Keratinocyte (primary cell): ENCODE measurements at places on chromosomes 5 and 9.

DNA sequence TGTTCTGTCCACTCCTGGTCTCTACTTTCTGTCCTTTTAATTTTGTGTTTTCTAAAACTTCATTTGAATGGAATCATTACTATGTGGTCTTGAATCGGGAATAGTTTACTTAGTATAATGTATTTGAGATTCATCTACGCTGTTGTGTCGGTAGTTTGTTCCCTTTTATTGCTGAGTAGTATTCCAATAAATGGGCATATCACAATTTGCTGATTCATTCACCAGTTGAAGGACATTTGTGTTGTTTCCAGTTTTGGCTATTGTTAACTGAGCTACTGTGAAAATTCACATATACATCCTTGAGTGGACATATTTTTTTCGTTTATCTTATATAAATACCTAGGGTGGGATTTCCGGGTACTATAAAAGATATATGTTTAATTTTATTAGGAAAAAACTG is 19.5 kb upstream of the PPARGC1B start:
- no peak for DNase-seq

DNA sequence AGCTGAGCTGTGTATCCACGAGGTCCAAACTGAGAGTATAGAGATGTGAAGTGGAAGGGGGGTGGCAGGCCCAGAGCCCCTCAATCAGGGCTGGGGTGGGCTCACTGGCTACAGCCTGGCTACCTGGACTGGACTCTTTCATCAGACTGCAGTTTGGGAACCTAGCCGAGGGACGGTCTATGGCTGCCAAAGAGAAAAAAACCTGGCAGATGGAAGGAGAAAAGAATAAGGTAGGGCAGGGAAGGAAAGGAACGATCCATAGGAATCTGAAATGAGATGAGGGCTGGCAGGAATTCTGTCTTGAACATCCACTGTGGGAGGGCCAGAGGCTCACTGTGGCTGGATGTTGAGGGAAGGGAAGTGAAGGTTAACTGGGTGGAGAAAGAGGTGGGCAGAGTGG is 224.4 kb upstream of the PANK3 start:
- no peak for DNase-seq

- no peak for DNase-seq
These were observed 35.7 kb downstream of the TGFBI start for GRCh38 chr5:136064510-136064909.

- DNase-seq = no peak
These were observed 41.4 kb downstream of the UBAP1 start for GRCh38 chr9:34220218-34220617.

GRCh38 chr5:136089791-136090190 is 42.9 kb upstream of the SMAD5 start:
- DNase-seq = no peak

DNA sequence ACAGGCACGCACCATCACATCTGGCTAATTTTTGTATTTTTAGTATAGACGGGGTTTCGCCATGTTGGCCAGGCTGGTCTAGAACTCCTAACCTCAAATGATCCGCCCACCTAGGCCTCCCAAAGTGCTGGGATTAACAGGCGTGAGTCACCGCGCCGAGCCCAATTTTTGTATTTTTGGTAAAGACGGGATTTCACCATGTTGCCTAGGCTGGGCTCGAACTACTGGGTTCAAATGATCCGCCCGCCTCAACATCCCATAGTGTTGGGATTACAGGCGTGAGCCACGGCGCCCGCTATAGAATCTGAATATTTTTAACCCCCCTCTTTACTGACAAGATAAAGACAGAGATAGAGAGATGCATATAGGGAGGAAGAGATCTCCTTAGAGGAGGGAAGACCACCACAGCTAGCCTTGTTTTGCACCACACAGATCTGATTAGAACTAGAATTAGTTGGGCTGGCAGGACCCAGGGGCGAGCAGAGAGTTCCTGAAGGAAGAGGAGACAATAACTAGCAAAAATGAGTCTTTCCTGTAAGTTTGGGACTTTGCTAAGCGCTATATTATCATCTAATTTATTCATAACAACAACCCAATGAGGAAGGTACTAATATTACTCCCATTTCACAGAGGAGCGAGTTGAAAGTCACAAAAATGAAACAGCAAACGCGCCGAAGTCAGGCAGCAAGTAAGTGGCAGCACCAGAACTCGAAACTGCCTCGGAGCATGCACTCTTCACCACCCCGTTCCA is 1.5 kb upstream of the ANKHD1 start:
- DNase-seq = no peak

GRCh38 chr9:22356985-22357384 is 89.6 kb upstream of the DMRTA1 start:
- no peak for DNase-seq

DNA sequence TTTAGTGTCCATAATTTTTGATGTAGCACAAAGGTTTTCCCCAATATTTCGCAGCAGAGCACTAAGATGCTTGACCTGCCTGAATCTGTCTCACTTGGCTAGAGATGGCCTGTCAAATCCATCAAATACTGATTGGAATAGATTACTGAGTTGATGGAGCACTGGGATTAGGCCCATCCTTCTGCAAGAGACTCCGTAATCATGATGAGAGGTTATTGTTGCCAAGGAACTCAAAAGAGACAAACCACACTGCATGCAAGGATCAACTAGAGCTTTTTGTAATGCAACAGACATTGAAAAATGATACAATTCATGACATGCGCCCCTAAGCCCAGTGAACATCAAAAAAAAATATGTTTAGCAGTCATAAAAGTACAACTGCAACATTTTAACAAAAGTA is 585.3 kb upstream of the GRAMD2B start:
- no peak for DNase-seq

GRCh38 chr9:127783111-127784008 is 2.5 kb upstream of the CDK9 start:
- no peak for DNase-seq

DNA sequence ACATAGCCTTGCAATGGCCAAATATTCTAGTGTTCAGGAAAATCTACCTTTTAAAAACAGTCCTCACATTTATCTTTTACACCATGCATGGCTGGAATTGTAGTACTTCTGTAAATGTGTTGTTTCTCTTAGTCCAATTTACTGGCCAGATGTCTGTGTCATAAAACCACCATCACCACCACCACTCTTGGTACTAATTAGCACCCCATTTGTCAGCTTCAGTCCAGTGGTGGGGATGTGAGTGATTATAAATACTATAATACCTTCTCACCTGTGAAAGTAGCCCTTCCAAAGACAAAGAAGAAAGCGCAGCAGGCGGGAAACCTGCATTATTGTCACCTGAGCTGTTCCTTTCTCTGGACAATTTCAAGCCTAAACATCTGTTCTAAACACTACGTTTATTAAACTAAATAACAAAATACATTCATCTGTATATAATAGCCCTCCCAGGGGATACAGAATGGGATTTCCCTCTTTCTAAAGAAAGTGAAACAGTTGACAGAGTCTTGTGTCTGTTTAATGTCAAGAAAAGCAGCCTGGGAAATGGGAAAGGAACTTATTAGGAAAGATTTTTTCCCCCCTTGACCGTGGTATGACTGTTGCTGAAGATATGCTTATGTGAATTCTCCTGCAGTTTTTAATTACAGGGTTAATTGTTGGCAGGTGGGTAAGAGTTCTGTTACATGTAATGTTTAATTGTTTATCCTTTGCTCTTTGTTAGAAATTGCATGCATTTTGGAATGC is 144.5 kb upstream of the NUDT12 start:
- no peak for DNase-seq

GRCh38 chr5:132608107-132608506 is 49.9 kb upstream of the IL13 start:
- DNase-seq = no peak

GRCh38 chr5:123545506-123545905 is 33.5 kb downstream of the CSNK1G3 start:
- no peak for DNase-seq

- DNase-seq = no peak
These were observed 17.7 kb upstream of the TMEM250 start for GRCh38 chr9:136136127-136136925.

GRCh38 chr9:76191493-76191892 is 202.7 kb downstream of the RFK start:
- DNase-seq = no peak

DNA sequence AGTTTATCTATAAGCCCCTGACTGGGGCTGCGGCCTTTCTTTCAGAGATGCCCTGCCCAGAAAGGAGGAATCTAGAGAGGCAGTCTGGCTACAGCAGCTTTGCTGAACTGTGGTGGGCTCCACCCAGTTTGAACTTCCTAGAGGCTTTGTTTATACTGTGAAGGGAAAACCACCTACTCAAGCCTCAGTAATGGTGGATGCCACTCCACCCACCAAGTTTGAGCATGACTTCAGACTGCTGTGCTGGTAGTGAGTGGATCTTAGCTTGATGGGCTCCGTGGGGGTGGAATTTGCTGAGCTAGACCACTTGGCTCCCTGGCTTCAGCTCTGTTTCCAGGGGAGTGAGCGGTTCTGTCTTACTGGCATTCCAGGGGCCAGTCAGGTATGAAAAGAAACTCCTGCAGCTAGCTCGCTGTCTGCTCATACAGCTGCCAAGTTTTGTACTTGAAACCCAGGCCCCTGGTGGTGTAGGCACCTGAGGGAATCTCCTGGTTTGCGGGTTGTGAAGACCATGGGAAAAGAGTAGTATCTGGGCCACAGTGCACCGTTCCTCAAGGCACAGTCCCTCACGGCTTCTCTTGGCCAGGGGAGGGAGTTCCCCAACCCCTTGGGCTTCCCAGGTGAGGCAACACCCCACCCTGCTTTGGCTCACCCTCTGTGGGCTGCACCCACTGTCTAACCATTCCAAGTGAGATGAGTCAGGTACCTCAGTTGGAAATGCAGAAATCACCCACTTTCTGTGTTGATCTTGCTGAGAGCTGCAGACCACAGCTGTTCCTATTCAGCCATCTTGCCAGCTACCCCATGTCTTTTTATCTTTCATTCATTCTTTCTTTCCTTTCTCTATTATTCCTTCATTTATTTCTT is 211.8 kb upstream of the C9orf72 start:
- no peak for DNase-seq

GRCh38 chr5:103923616-103924168 is 361.1 kb upstream of the NUDT12 start:
- no peak for DNase-seq

DNA sequence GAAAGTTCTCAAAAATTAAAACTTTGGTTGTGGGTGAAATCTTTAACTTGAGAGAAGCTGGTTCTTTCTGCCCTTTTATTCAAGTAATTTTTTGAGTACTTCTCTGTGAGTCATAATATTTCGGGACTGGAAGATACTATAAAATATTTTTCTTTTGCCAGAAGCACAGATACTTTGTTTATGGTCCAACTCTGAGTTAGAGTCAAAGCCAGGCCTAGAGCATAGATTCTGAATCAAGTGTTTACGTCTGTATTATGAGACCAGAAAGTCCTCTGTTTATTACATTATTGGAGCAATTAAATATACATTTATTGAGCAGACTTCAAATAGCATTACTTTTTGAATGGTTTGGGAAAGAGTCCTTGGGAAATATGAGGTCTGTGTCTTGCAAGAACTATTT is 187.9 kb downstream of the FER start:
- no peak for DNase-seq

DNA sequence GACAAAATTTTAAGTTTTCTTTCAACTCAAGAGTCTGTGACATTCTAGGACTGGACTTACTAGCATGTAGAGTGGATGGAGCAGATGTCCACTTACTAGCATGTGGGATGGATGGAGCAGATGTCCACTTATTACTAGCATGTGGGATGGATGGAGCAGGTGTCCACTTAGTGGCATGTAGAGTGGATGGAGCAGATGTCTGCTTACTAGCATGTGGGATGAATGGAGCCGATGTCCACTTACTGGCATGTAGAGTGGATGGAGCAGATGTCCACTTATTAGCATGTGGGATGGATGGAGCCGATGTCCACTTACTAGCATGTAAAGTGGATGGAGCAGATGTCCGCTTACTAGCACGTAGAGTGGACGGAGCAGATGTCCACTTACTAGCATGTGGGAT is 2.4 kb downstream of the SLC36A1 start:
- no peak for DNase-seq

DNA sequence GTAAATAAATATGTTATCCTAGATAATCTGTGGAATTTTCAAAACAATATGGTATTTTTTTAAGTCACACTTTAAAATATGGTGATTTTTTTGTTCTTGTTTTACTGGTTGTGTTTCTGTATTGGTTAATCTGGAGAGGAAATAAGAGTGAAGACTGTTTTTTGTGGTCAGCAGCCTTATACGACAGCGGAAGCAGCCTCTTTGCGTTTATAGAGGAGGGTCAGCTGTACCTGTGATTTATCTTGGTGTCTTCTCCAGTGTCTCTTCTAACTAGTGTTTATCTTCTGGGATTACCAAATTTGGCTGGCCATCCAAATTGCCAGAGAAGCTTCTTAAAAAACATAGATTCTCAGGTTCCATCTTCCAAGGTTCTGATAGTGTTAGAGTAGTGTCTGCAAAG is 58.7 kb downstream of the ICE1 start:
- no peak for DNase-seq

DNA sequence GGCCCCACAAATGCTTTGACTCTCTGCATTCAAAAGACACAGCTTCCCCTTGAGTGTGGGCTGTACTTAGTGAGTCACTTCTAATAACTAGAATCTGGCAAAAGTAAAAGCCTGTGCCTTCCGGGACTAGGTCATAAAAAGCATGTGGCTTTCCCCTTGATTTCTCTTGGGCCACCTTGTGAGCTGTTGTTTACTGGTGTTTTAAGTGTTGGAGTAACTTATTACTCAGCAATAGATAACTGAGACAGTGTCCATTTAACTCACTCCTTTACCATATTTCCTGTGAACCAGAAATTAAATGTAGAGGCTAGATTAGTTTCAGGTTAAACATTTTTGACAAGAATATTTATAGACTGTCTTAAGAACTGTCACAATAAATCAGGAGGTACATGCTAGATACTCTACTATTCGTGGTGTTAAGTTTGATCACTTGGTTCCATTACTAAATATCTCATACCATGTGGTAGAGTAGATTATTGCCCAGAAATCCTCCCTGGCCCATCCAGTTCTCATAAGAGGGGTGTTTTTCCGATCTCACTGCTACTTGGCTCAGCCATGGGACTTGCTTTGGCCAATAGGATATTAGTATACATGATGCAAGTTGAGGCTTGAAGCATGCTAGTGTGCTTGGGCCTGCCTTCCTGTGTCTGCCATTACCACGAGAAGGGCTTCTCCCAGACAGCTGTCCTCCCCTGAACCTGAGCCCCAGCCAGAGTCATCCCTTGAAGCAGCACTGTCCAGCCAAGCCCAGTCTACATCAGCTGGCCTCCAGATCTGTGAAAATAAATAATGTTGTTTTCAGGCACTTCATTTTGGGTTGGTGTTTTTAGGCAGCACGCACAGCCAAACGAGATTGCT is 10.4 kb upstream of the CMBL start:
- no peak for DNase-seq

DNA sequence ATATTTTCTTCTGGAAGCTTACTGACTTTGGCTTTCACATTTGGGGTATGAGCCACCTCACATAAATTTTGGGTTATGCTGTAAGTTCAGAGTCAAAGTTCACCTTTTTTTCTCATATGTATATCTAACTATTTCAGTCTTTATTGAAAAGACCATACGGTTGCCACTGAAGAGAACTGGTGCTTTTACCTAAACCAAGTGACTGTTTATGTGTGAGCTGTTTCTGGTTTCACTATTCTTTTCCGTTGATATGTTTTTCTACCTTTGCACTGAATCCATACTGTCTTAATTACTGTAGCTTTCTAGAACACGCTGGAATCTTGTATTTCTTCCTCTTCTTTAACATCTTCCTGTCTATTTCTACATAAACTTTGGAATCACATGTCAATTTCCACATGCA is 36.3 kb upstream of the SPINK5 start:
- no peak for DNase-seq
